ENCODE measurements at places on chromosomes 2 and 18. TPM values are rescaled to one million over a fixed set of nuclear protein-coding genes. Genes with fewer than 3 reads are reported as not detected.

DNA sequence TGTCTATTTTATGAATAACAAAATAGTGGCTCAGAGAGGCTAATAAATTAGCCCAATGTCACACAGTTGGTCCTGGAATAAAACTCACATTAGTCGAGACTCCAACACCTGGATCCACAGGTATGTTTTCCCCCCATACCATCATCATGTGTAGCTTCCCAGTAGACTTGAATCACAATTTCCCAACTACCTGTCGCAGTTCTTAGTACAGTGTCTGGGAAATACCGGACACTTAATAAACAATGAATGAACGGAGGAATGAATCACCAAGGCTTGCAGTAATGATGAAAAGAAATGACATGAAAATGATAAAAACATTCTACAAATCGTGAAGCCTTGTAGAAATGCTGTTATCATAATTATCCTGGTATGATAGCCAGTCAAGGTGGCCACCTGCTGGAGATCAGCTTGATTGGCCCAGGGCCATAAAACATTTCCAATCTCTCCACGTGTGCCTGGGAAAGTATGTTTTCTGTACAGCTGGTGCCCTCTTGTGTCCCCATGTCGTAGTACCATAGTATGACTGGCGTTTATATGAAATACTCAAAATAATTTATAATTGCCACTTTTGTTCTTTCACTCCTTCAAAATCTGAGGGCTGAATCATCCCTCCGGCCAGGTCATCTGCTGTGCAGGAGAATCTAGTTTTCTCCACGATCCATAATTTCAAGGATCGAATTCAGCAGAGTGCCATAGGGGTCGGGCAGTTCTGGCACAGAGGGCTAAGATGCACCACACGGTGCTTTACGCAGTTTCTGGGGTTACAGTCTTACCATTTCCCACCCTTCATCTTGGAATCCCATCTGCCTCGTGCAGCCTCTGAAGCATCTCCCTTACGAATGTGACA lies 95.4 kb downstream of the LAMA1 start:
- no peaks in the 10 kb centered on the region for H3K27me3 ChIP-seq
- H3K4me1 ChIP-seq: no peaks in the 10 kb centered on the region
- H3K4me3 ChIP-seq: no peak overlapping the region
- peak; percentile 41 for DNase-seq
- H3K27ac ChIP-seq: no peak overlapping the region

GRCh38 chr2:42924418-42924886 lies 132.1 kb upstream of the HAAO start:
- DNase-seq: no peak
- no peak overlapping the region for H3K4me3 ChIP-seq
- H3K36me3 ChIP-seq: no peaks in the 10 kb centered on the region

GRCh38 chr2:31192396-31192795 lies 24.9 kb downstream of the CAPN14 start:
- H3K27ac ChIP-seq: no peak overlapping the region
- no peak overlapping the region for H3K4me3 ChIP-seq
- no peak for DNase-seq

DNA sequence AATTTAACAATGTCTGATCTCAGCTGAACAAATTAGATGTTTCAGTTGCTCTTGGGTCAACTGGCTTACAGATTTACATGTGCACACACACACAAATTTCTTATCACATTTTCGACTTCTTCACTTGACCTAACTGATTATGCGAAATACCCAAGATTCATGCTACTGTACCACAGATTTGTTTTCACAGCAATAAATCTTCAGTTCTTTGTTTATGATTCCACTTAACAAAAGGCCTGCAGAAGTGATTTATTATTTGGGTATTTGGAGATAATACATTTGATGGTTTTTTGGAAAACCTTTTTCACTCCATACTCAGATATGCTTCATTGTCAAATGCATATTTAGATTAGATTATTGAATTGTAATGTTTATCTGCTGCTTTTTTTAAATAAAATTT lies 129.0 kb downstream of the GALNT1 start:
- no peak overlapping the region for H3K4me3 ChIP-seq
- no peaks in the 10 kb centered on the region for H3K27me3 ChIP-seq
- no peaks in the 10 kb centered on the region for H3K4me1 ChIP-seq
- DNase-seq: no peak

DNA sequence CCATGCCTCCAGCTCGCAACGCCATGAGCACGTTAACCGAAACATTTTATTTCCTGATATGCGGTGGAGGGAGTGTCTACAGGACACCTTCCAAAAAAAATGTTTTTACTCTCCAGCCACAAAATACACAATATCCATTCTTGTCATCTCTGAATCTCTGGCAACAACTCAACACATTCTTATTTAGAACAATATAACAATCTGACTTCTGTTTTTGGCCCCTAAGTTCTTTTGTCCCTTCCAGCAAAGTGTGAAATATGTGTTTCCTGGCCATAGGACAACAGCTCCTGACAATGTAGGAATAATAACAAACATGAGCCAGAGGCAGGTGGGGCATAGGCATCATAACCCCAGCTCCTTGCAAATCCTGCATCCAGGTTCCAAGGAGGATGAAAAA lies 163.0 kb downstream of the DDX1 start:
- H3K4me1 ChIP-seq: no peaks in the 10 kb centered on the region
- H3K36me3 ChIP-seq: no peaks in the 10 kb centered on the region
- no peak overlapping the region for H3K27ac ChIP-seq

DNA sequence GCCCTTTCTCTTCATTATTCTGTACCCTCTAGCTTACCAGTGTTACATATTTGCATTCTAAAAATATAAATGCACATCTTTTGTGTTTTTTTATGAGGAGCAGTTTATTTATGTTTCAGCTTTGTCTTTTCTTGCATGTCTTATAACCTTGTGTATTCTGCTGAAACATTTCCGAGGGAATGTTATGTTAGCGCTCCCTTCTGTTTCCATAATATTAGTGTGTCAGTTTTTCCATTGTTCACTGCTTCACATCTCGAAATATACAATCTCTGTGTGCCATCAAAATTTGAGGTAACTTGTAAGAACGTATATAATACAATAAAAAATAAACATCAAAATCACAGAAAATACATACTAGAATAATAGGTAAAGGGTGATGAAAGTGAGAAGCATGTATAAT lies 153.3 kb downstream of the PKP4 start:
- no peak overlapping the region for H3K27ac ChIP-seq
- H3K4me3 ChIP-seq: no peak overlapping the region
- H3K36me3 ChIP-seq: no peaks in the 10 kb centered on the region
- H3K4me1 ChIP-seq: no peaks in the 10 kb centered on the region
- no peak for DNase-seq

DNA sequence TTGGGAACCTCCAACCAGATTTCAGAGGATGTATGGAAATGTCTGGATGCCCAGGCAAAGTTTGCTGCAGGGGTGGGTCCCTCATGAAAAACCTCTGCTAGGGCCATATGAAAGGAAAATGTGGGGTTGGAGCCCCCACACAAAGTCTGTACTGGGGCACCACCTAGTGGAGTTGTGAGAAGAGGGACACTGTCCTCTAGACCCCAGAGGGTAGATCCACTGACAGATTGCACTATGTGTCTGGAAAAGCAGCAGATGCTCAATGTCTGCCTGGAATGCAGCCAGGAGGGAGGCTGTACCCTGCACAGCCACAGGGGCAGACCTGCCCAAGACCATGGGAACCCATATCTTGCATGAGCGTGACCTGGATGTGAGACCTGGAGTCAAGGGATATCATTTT lies 573.7 kb upstream of the NXPH2 start:
- no peak overlapping the region for H3K27ac ChIP-seq
- H3K27me3 ChIP-seq: no peaks in the 10 kb centered on the region
- no peaks in the 10 kb centered on the region for H3K36me3 ChIP-seq
- no peak overlapping the region for H3K4me3 ChIP-seq
- DNase-seq: no peak

GRCh38 chr2:169071455-169071854 lies 2.1 kb downstream of the DHRS9 start:
- no peaks in the 10 kb centered on the region for H3K27me3 ChIP-seq
- H3K4me1 ChIP-seq: no peaks in the 10 kb centered on the region
- H3K36me3 ChIP-seq: no peaks in the 10 kb centered on the region
- no peak overlapping the region for H3K27ac ChIP-seq
- no peak for DNase-seq
- H3K4me3 ChIP-seq: no peak overlapping the region

- no peaks in the 10 kb centered on the region for H3K4me1 ChIP-seq
- H3K27ac ChIP-seq: no peak overlapping the region
- no peak overlapping the region for H3K4me3 ChIP-seq
- no peaks in the 10 kb centered on the region for H3K27me3 ChIP-seq
- H3K36me3 ChIP-seq: no peaks in the 10 kb centered on the region
- no peak for DNase-seq
These were observed 345.5 kb upstream of the NT5C1B start for GRCh38 chr2:18934886-18935285.

GRCh38 chr2:232628466-232629128 lies 4.8 kb upstream of the EFHD1 start:
- H3K36me3 ChIP-seq: no peaks in the 10 kb centered on the region
- no peak overlapping the region for H3K4me3 ChIP-seq
- no peak for DNase-seq
- H3K27ac ChIP-seq: no peak overlapping the region
- H3K4me1 ChIP-seq: peaks cover 4% of the 10 kb centered on the region
- H3K27me3 ChIP-seq: peaks cover 30% of the 10 kb centered on the region

GRCh38 chr2:181988154-181988924 lies 2.7 kb downstream of the PPP1R1C start:
- H3K4me3 ChIP-seq: no peak overlapping the region
- peaks cover 2% of the 10 kb centered on the region for H3K4me1 ChIP-seq
- no peaks in the 10 kb centered on the region for H3K27me3 ChIP-seq
- no peak for DNase-seq

The ABHD3 gene
- 40.5 TPM for polyA plus RNA-seq

The CHCHD5 gene
- polyA plus RNA-seq: 27.4 TPM

The ALPG gene
- not detected for polyA plus RNA-seq

The KCNF1 gene
- 1.3 TPM for polyA plus RNA-seq
